AG09319 (cell line): ENCODE measurements at places on chromosomes 1 and 21.

- no peak for DNase-seq
These were observed 65.7 kb downstream of the DHRS3 start for GRCh38 chr1:12552111-12552888.

- no peak for DNase-seq
These were observed 117.1 kb upstream of the COL6A1 start for GRCh38 chr21:45864436-45864835.

DNA sequence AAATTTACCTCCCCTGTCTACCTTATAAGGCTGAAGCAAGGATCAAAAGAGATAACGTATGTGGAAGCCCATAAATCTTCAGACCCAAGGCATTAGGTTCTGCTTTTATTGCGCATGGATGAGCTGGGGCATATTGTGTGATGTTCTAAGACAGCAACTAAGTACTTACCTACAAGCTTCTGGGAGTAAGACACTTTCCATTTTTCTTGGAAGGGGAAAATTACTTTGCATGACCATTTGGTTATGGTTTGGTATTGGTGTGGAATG is 21.1 kb downstream of the LMOD1 start:
- DNase-seq: no peak

DNA sequence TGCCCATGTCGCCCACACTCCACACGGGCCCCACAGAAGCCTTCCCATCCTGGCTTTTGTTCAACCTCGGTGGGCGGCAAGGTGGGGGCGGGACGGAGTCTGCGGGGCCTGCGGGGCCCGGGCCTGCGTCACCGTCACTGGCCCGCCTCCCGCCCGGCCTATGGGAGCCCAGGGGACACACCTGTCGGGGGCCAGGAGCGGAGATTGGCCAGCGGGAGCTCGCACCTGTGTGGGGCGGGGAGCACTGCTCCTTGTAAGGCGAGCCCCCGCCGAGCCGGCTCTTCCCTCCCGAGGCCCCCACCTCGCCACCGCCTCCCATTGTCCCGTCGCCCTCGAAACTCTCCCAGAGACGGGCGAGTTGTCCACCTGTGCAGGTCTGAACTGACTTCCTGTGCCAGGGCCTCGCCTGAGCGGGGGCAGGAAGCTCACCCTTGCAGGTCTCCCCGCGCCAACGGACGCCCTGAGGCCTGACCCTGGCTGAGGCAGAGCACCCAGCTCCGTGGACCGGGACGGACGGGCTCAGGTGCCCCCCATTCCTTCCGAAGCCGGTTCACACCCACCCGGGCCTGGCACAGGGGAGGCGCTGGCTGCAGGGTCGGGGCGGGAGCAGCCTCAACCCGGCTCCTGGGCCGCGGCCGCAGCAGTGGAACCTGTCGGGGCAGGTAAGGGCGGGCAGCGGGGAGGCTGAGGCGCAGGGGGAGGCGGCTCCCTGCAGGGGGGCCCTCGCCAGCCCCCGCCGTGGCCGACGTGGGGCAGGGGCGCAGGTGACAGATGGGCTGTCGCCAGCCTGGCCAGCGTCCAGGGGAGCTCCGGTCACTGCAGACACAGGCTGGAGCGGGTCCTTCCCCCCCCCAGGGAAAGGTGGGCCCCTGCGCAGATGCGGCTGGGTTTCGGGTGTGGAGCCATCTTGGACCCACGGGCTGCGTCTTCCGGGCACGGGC is 10.8 kb upstream of the TTLL10 start:
- no peak for DNase-seq

DNA sequence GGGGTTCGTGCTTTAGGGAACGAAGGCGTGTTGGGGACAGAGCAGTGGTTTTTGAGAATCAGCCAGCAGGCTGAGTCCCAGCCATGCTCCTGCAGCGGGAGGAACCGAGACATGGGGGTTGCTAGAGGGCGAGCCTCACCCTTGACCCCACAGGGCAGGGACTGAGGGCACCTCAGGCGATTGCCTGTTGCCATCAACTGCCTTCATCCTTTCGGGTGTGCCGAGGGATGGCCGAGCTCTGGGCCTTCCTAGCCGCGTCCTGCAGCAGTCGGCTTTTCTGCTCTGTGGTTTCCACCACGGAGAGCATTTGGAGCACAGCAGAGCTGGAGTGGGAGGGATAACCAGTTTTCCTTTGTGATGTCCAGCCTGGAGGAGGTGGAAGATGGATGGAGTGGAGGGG is 13.3 kb downstream of the SPSB1 start:
- no peak for DNase-seq

DNA sequence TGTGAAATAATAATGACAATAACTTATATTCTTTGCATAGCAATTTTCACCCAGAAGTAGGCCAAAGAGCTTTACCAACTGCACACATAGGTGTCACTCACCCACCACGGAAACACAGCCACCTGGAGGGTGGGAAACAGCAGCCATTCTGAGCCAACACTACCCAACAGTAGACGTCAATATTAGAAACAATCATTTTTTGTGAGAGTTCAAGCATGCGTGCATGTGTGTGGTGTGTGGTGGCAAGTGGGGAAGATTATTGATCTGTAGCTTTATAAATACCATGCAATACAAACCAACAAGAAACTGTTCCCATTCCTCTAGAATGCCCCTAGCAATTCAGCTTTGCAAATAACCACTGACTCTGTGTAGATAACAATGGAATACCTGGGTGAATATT is 19.1 kb downstream of the PROX1 start:
- no peak for DNase-seq

DNA sequence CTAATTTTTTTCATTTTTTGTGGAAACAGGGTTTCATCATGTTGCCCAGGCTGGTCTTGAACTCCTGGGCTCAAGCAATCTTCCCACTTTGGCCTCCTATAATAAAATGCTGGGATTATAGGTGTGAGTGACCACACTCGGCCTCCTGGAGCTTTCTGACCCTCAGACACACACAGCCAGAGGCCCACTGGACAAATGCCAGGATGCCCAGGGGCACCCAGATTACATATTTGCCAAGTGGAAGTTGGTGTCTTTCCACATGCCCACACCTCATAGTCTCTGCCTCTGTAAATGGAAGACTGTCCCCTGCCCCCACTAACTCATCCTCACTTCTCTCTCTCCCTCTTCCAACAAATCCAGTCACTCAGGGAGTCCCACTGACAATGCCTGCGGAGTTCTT is 63.4 kb upstream of the LRP8 start:
- DNase-seq: no peak

- DNase-seq: no peak
These were observed 57.8 kb upstream of the PGD start for GRCh38 chr1:10340930-10341590.

DNA sequence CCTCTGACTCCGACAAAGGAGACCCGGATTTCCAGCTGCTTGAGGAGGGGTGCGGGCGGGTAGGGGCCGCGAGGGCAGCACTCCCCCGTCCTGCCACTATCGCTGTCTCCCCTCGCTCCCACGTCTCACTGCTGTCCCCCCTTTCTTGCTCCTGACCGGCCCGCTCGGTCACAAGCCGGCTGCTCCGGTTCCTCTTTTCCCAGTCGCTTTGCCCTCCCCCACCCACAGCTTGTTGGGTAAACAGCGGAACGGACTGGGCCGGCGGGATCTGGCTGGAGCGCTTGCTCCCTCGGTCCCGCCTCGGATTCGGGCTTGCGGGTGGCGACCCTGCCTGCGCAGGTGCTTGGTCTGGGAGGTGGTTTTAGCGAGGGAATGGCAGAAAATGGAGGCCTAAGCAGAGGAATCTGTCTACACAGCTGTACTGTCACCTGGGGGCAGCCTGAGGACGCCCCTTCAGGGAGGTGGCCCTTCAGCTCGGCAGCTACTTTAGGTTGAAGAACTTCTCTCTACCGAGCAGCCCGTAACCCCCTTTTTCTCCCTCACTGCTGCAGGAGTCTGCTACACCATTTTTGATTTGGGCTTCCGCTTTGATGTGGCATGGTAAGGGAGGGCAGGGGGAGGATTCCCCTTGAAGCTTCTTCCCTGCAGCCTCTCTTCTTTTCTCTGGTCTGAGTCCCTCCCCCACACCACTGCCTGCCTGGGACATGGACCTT is 645 bp downstream of the ATP6V0B start:
- no peak for DNase-seq
